HTR-8/SVneo (cell line): ENCODE measurements at places on chromosomes 13 and 19.
A peak's percentile ranks its signal among the peaks of the same experiment; 100 is the strongest.

GRCh38 chr13:37168151-37168550, 62.7 kb upstream of the CSNK1A1L start:
- no peak for DNase-seq

DNA sequence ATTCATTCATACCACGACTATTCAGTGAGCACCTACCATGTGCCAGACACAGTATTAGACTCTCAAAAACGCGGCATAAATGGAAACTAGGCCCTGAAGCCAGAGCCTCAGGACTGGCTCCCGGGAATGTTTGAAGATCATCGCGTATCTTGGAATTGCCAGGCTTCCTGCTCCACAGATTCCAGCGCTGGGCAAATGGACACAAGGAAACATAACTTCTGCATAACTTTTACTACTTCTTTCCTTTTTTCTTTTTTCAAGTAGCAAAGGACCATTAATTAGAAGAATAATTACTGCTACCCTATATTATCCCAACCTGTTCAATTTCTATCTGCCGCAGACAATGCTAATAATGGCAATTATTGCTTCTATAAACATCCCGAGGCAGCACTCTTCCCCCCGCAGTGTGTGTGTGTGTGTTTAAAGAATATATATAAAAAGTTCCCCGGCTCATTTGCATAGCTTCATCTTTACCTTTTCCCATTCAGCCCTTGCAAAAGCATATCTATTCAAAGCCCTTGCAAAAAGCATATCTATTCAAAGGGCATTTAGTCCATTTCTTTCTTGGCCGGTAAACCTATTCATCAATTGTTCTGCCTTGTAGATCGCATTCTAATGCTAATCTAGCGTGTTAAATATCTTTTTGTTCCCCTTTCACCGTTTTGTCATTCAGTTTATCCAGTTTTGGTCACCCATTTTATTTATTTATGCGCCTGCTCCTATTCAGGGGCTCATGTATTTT, 6.1 kb downstream of the SOX21 start:
- DNase-seq: no peak

DNA sequence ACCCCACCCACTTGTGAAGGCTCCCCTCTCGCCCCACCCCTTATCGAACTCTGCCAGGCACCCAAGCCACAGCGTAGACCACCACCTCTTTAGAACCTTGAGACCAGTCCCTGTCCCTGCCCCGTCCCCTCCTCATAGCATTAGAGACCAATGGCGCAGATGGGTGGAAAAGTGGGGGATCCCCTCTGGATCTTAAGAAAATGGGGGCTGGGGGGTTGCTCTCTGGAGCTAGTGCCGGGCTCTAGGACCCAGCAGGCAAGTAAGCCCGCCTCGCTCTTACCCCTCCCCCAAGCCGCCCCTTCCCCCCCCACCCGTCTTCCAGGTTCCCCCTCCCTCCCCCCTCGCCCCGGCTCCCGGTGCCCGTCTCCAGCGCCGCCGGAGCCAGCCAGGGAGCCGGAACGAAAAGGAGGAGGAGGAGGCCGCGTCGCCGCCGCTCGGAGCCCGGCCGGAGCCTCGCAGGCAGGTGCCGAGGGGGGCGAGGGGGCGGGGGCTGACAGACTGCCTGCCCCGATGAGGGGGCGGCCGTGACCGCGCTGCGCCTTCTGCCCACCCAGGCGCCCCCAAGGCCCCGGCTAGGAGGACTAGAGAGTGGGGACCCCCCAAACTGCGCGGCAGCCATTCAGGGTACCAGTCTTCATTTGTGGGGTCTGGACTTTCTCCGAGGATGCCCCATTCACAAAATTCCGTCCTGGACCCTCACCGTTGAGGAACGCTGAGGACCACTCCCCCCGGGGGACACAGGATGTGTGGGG, at the start of gene SPRED3:
TSS of gene SPRED3 (plus strand) at position 349 of the 752 bp plus-strand sequence. CDS start 1,606 bp downstream, outside the sequence.
- DNase-seq: peak; percentile 63

- no peak for DNase-seq
Observed at GRCh38 chr19:457636-458035, 3.2 kb downstream of the SHC2 start.

GRCh38 chr13:44605721-44606120, 29.6 kb upstream of the TSC22D1 start:
- DNase-seq: no peak

DNA sequence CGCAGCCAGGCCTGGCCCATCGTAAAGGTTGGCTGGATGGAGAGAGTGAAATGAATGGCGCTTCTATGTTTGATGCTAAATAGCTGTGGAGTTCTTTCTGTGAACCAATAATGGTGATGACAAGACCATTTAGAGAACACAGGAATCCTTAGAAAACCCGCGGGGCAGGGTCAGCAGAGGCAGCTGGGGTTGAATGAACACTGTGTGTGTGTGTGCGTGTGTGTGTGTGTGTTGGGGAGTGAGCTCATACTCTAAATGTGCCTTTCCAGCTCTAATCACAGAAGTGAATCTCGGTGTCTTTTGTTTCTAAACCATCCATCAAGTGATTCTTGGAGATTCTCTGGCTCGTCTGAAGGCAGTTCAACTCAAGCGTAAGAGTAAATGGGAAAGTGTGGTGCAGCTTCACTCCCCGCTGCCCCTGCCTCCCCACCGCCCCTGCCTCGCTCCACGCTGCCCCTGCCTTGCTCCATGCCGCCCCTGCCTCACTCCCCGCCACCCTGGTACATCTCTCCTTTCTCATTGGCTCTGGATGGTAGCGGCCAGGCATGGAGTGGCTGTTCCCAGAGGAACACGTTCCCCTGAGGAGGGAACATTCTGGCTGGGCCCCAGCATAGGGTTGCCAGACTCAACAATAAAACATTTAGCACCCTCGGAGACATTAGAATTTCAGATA, 21.2 kb downstream of the TMPRSS9 start:
- DNase-seq: no peak

DNA sequence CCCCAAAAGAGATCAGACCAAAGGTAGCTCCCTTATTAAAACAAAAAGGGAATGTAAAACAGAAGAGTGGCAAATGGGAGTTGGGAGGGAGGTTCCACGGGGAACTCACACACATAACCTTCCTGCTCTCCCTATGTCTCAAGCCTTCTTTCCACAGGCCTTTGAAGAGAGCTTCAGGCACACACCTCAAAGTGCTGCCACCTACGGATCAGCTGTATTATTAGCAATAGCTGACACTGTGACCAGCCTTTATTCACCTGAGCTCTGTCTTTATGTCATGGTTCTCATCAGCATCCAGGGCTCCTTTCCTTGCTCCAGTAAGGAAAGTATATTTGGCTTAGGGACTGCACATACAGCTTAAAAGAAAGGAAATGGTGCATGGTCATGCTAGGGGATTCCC, 11.3 kb downstream of the ZNF571 start:
- DNase-seq: no peak

- peak; percentile 17 for DNase-seq
Observed at GRCh38 chr13:43303033-43303729, 279.8 kb downstream of the DNAJC15 start.

DNA sequence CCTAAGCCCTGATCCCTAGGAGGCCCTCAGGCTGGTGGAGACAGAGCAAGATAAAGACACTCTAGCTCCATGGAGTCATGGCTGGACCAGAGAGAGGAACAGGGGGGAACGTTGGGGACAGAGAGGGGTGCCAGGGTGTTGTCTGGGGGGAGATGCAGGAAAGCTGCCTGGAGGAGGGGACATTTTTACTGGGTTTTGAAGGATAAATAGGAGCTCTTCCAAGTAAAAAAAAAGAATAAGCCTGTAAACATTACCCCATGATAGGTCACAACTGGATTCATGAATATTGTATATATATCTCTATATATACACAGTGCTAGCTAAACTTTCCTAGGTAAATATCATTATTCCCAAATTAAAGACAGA, 714 bp downstream of the HSH2D start:
- no peak for DNase-seq

GRCh38 chr13:74669149-74669548, 534.9 kb upstream of the KLF12 start:
- no peak for DNase-seq

- no peak for DNase-seq
Observed at GRCh38 chr19:56547535-56547934, 8.8 kb downstream of the ZFP28 start.

GRCh38 chr13:91988331-91988730, 589.9 kb downstream of the GPC5 start:
- no peak for DNase-seq

DNA sequence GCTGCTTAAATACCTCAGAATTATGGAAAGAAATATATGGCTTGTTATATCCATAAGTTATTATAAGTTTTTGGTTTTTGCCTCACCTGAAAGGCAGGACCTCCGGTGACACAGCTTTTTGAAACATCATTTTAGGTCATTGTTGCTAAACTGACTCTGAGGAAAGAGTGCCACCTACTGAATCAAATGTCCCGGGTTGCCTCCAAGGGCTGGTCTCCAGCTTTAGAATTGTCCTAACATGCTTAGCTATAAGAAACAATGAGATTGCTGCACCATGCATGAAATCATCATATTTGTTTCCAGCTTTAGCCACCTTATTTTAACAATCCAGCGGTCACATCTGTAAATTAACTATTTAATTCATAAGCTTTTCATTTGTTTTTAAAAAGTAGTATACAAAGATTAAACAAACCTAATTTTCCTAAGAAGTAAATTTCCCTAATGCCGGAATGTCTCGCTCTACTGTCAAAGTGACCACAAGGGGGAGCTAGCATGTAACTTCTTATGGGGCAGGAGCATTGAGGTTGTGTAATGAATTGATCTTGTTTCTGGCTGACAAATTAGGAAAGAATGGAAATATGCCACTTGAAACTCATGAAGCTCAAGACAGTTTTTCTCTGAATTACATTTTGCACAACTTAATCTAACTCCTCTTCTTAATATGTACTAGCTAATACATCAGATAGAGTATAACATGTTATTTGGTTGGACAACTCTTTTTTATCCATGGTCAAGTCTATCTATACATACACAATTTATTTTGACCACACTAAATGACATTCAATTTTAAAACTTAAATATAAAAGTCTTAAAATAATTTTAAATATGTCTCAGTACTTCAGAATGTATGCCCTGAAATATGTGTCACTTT, 6.7 kb upstream of the PCDH17 start:
- DNase-seq: peak; percentile 12

DNA sequence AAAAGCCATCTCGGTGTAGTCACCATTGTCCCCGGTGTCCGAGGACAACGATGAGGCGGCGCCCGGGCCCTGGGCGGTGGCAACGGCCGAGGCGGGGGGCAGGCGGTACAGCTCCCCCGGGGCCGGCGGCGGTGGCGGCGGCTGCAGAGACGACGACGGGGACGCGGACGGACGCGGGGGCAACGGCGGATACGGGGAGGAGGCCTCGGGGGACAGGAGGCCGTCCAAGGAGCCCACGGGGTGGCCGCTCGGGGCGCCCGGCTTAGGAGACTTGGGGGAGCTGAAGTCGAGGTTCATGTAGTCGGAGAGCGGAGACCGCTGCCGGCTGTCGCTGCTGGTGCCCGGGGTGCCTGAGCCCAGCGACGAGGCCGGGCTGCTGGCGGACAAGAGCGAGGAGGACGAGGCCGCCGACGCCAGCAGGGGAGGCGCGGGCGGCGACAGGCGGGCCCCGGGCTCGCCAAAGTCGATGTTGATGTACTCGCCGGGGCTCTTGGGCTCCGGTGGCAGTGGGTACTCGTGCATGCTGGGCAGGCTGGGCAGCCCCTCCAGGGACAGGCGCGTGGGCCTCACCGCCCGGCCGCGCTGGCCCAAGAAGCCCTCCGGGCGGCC, 3.5 kb downstream of the IRS2 start:
- no peak for DNase-seq

DNA sequence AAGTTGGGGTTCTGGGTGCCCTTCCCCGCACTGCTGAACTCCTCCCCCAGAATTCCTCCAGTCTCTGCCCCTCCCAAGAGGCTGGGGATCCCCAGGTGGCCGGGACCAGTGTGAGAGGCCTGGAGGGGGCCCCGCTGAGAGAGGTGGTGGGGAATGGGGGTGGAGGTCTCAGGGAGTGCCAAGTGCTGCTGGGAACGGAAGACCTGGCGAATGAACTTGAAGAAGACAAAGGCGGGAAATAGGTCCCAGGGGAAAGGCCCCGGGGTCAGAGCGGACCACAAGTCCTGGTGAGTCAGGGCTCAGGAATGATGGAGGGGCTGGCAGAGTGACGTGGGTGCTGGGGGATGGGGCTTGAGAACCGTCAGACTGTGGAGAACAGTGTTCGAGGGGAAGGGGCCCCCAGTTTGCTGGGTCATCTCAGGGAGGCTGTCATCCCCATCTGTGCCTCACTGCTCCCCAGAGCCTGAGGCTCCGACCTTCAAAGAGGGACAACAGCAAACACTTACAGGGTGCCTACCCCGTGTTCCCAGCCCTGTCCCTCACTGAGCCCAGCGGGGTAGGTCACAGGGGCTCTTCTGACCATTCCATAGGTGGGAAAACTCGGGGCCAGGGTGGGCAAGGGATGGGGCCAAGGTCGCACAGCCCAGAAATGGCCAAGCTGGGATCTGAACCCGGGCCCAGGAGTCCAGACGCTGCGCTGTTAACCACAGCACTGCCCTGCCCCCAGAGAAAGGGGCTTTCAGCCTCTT, 16.0 kb upstream of the SEMA6B start:
- peak; percentile 92 for DNase-seq

GRCh38 chr13:52345048-52345447, 60.9 kb downstream of the THSD1 start:
- no peak for DNase-seq

- no peak for DNase-seq
Observed at GRCh38 chr13:113654591-113655345, 3.2 kb downstream of the ATP4B start.

DNA sequence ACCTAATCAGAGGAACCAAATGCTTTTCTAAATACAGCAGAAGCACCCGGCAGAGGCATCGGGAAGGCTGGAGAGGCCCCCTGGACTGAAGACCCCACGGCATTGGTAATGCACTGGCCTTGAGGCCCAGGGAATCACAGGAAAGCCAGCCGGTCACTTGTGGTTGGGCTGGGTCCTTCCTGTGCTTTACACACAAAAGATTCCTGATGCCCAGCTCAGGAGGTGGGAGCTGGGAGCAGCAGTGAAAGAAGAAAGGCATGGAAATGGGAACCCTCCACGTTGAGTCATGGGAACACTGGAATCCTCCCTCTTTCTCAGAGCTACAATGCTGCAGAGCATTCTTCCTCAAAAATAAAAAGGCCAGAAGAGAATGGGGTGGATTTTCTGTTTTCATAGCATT, 126.4 kb downstream of the TNFRSF19 start:
- DNase-seq: no peak

DNA sequence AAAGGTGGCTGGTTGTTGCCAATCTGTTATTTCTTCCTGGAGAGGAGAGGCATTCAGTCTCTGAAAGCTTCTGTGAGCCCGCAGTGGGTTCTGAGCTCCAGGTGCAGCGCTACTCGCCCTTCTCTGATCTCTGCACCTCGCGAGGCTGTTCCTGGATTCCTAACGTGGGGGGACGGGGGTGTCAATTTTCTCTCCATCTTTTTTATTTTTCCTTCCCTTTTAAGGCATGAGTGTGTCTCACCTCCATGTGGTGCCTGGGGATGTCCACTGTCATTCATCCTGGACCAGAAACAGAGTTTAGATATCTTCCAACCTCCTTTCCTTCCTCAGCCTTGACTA, 626 bp downstream of the ZNF233 start:
- no peak for DNase-seq

DNA sequence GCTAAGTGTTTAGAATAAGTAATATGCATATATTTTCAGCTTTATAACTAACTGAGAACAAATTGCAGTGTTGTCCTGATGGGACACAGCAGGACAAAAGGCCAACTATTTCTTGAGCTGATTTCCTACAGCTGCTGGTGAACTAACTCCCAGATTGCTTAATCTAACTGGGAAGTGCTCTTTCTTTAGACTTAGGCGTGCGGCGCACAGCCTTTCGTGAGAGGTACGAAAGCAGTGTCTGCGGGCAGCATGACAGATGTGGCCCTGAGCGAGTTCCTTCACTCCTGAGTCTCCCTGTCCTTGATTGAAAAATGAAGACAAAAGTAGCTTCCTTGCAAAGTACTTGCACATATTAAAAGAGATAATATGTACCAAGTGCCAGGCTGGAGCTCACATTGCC, 47.3 kb upstream of the NPAS1 start:
- DNase-seq: no peak
